Breast epithelium (tissue), 4 donors: ENCODE measurements at places on chromosomes 7 and 10.

- DNase-seq, result peak; percentile 34
These were observed 11.5 kb upstream of the TAS2R39 start for GRCh38 chr7:143171697-143172096.

DNA sequence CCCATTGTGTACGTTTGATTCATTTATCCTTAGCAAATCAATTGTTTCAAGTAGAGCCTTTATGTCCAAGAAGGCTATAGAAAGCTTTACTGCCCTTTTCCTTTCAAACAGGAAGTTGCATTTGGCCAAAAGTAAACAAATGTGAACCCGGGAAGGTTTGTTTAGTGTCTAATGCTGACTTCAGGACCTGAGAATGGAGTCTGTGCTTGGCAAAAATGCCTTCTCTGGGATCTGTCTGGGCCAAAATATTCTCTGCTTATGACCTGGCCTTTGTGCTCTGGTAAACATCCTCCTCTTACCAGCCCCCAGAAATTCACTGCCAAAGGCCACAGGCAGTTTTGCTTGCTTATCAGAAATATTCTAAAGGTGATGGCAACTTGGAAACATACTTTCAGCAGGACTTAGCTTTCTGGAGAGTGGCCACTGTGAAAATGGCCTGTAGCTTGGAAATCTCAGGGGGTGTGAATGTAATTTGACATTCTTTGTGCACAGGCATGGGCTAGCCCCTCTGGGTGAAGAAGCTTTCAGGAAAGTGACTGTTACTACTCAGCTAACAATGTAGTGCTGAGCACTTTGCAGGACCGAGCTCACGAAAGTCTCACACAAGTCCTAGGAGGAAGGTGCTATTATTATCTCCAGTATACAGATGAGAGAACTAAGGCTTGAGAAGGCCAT, 199.5 kb downstream of the PTEN start:
- no peak for DNase-seq

DNA sequence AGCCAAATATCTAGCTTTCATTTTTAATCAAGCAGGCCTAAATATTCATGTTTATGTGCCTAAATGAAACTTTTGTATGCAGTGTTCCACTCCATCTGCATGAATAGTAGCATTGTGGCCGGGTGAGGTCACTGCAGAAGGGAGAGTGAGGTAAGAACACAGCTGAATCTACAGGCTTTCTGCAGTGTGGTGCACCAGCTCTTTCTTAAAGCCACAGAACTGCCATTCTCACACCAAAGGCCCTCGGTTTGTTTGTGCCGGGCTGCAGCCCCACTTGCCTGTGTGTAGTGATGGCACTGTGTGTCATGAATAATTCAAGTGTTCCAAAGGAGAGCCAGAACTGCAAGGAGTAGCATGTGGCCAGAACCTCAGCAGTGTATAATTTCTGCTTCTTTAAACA, 204.1 kb downstream of the TRIL start:
- DNase-seq, result no peak

DNA sequence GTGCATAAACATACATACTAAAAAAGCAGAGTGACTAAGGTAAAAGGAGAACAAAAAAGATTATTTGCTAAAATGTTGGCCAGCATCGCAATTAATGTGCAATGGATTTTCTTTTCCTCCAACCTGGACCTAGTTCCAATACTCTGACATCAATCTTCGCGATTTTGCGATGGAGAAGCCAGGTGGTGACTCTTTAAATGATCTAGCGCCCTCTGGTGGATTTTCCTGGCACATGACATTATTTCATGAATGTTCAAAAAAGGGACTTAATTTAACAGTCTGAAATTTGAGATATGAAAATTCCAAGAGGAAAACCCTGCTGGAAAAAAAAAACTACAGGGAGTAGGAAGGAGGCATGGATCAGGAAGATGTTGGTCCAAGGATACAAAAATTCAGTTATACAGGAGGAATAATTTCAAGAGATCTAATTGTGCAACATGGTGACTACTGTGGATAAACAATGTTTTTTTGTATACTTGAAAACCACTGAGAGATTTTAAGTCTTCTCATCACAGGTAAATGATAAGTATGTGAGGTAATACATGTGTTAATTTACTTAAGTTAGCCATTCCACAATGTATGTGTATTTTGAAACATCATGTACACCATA, 4.3 kb upstream of the KCNMA1 start:
- DNase-seq, result peak; percentile 63

DNA sequence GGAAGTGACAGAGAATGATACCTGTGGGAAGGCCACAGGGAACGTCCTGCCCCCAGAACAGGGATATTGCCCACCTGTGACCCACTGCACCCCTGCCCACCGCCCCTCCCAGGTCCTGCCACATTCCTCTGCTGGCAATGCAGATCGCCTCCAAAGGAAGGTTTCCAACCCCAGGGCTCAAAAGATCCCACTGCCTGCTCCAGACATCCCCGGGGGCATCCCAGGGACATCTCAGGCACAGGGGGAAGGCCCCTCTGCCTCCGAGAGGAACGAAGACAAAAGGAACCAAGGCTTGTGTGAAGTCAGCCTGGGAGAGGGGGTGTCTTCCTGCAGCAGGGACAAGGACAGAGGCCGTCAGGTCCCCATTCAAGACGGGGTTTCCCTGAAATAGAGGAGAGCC, 28.5 kb downstream of the NUDT1 start:
- no peak for DNase-seq

GRCh38 chr10:95881316-95881715, 26.5 kb upstream of the CC2D2B start:
- no peak for DNase-seq

DNA sequence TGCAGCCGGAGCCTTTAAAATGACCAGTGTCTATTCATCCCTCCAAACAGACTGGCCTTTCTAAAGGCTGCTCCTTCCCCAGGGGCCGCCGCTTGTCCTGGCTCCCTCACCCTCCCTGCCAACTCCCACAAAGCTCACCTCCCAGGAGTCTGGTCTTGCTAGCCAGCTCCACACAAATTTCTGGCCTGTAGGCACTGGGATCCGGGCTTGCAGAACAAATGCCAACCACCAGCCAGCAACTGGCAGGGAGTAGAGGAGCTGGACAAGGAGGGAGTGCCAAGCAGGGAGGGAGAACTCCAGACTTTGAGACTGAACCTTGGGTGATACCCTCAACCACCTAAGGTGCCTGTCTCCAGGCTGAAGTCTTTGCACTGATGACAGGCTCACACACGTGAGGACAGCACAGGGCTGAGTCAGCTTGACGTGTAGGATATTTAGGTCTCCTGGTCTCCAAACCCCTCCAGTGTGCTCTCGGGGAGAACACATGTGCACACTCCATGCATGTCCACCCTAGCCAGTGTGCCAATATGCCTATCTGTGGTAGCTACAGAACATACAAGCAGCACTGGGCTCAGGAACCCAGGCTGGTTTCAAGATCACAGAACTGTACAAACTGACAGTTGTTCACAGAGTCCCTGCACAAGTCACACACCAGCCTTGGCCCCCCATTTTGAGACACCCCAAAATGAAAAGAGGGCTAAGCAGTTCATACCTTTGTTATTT, 6.0 kb downstream of the PAX2 start:
- DNase-seq, result no peak

DNA sequence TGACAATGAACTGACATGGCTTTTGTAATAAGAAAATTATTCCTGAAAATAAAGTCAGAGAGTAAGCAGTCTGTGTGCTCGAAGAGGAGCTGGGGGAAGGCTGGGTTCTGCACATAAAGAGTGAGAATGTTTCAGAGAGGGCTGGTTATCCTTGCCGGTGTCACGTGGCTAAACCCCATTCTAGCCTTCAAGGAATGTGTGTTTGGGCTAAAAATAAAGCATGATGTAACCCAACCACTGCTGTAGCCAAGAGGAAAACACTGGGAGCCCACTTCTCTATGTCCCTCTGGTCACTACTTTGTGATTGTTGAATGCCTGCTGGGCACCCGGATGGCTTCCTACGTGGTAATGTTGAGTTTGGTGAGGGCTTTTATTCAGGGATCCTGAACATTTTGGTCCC, 23.5 kb downstream of the WDFY4 start:
- DNase-seq, result no peak

GRCh38 chr10:114239117-114239993, at the start of gene VWA2:
Gene VWA2 (plus strand): TSS chr10:114239254. CDS start chr10:114248714, 9,460 bp downstream.
- peak; percentile 64 for DNase-seq

DNA sequence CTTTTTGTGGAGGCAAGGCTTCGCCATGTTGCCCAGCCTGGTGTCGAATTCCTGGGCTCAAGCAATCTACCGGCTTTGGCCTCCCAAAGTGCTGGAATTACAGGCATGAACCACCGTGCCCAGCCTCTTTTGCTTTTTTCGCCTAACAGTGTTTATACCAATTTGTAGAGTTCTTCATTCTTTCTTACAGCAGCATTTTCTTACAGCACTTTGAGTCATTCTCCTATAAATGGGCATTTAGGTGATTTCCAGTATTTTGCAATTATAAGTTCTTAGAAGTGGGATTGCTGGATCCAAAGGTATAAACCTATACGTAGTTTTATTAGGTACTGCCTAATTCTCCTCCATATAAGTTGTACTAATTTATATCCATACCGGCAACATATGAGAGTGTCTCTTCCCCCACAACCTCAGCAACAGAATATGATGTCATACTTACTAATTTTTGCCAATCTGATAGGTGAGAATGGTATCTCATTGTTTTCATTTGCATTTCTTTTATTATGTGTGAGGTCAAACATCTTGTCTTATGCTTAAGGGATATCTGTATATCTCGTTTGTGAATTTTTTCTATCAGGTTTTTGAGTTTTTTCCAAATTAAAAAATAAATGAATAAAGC, 39.1 kb downstream of the SUFU start:
- no peak for DNase-seq

DNA sequence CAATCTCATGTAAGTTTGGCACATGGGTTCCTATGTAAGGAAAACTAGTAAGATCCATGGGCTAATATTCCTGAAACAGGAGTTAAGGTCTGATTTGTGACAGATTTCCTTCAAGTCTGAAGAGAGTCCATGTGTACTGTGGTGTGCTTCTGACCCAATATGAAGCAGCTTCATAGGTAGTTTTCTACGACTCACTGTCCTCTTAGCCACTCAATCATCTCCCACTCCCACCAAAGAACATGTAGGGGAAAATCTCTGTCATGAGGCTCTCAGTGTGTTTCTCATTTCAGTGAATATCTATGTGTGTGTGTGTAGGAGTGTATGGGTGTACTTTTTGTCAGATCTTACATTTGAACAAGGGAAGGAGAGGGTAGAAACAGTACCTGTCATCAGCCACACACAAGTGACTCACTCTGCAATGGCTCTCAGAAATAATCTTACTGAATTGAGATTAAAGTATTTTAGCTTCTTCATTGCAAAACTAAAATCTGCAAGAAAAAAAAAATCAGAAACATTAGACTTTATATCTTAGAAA, 31.1 kb downstream of the RELN start:
- DNase-seq, result no peak

GRCh38 chr7:30776971-30777370, 5.8 kb downstream of the MINDY4 start:
- no peak for DNase-seq

DNA sequence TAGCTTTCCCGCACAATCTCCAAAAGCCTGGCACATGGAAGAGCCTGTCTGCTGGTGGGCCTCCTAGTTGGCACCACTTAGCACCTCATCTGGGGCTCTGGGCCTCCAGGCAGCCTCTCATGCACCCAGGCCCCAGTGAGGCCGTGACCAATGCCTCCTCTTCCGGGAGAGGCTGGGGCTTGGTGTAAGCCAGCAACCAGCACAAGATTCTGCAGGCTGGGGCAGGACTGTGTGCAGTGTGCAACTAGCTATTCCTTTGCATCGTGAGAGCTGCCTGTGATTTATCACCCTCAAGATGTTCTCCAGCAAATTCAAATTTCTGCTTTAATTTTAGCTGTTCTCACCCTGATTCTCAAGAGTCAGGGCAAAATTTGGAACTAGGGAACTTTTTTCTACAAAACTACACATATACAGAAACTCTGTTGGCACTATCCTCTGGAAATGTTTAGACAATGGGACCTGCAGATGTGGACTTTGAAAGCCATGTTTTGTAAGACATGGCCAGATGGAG, 603.7 kb upstream of the MKI67 start:
- no peak for DNase-seq

DNA sequence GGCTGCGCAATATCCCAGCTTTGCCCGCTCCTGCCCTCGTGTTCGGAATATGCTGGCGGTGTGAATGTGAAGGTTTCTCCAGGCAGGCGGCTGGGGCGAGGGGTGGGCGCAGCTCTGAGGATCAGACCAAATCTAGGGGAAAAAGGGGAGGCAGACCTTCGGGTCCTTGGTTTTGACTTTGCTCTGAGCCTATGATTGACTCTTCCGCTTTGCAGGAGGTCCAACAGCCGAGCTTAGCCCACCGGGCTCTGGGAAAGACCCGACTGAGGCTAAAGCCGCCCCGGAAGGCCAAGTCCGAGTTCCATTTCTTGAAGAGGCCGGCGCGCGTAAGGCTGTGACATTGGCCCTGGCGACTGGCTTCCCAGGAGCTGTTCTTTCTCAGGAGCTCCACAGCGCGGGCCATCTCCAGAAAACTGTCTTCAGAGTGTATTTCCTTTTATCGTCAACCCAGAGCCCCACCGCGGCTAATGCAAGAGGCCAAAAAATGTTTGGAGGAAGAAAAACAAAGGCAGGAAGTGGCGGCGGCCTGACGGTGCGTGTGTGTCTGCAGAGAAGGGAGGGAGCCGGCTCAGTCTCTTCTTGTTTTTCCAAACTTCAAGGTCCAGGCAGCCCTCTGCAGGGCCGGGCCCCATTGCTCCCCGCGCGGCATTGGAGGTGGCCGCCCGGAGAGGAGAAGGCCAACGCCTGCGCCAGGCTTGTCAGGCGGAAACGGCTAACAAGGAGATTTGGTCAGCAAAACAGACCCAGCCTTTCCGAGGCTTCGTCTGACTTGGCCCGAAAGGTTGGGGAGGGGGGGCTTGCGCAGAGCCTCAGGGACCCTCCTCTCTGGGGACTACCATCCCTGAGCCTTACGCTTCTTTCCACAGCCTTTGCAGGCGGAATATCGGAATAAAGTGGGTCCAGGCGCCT, 3.6 kb upstream of the HOXA11 start:
- peak; percentile 49 for DNase-seq

DNA sequence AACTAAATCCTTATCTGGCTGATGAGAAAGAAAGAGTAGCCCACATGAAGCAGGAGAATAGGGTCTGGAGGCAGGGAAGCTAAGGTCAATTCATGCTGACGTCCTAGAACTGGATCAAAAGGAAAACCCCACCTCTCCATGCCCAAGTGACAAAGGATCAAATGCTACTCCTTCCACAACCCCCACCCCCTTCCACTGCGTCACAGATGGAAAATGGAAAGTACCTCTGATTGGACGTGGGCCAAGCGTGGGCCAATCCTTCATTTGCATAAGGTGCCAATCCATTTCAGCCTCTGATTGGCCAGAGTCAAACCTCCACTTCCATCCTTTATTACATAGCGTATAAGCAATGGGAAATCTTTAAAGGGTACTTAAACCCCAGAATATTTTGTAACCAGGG, 431.3 kb upstream of the ETV1 start:
- DNase-seq, result no peak
